HuH-7 (cell line): ENCODE measurements at places on chromosomes 7 and 10.

DNA sequence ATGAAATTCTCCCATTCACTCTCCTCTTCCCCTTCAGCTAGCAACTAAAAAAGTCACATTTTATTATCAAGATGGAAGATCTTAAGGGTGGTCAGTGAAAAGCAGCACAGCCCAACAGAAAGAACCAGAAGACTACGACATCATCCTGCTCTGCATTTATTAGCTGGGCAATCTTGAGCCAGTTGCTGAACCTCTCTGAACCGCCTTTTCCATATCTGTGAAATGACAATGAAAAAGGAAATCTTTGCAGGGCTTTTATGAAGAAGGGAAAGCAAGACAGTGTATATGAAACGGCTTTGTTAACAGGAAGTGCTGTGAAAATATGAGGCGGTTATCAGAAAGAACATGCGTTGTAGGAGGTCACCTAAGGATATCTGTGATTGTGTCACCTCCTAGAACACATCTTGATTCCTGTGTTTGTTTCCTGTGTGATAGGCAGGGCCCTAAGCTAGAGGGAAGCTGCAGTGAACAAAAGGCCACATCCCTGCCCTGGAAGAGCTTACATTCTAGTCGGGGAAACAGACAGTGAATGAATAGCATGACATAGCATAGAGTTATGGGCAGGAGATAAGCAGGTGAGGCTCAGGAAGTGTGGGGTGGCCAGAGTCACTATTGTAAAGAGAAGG lies 36.0 kb upstream of the KCNMA1 start:
- no peak for DNase-seq

DNA sequence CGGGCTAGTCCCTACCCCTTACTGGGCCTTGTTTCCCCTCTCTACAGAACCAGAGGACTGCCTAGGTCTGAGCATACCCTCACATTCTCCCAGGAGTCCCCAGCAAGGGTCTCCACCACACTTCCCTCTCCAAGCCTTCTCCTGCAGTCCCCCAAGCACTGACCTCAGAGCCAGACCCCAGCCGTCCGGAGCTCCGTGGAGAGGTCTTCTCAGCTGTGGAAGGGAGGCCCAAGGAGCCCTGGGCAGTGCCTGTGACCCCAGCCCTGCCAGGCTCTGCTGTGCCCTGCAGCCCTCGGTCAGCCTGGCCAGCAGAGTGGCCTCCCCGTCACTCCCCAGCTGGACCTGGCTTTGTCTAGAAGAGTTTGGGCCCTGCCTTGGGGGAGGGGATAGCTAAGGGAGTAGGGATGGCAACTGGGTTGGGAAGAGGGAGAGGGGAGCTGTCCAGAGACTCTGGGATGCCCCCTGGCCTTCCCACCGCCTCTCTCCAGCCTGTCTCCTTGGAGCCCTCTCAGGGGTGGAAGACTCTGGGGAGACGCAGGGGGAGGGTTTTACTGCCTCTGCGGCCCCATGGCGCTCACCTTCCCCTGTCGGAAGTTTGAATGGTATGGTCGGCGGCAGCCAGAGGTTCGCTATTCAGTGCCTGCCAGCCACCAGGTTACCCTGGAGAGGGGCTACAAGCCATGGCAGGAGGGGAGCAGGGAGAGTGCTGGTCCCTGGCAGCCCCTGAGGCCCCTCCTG lies at the start of gene C10orf105:
Gene C10orf105 (minus strand): TSS at position 315 of the 738 bp plus-strand sequence. CDS start 3,441 bp downstream, outside the sequence.
- DNase-seq: no peak

DNA sequence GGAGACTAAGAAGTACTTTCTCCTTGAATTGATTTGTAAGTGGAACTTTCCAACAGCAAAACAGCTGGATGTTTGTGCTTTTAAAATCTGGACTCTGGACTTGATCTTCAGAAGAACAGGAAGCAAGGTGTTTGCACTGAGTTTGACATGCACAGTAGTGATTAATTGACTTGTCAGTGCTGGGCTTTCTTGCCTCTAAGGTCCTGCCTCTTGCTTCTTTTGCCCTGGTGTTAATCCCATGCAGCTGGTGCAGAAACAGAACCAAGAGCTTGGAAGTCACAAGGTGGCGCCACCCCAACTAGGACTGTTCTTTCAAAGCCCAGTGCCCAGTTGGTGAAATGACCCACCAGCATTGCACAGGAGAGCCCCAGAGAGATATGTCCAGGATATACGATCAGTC lies 66.8 kb upstream of the SEPHS1 start:
- DNase-seq: peak; percentile 60

DNA sequence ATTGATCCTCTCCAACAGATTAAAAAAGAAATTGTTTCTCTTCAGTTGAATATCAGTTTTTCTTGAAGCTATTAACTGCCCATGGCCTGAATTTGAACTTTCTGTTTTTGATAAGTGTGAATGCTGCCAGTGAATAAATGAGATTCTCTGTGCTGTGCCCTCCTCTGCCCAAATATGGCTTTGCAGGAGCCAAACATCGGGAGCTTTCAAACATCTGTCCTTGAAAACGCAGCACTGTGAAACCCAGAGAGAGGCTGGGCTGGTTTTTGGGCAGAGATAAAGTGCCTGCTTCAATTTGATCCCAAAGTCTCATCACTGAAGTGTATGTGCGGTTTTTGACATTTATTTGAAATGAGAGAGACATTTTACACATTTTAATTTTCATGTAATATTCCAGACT lies 268.3 kb upstream of the SHH start:
- DNase-seq: no peak

DNA sequence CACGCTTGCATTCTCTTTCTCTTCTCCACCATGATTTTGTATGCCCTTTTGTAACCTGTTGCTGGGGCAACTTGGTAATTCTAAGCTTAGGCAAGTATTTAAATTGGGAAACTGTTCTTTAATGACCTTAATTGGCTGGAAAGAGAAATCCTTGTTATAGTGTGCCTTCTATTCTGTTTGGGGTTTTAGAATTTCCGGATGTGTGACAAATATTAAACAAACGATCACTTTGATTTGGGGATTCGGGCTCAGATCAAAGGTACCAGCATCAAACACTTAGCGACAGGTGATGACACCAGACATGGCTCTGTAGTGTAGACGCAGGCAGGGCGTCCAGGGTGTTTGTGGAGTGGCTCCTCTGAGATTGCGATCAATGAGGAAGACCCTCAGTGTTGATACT lies 55.0 kb downstream of the RAB11FIP2 start:
- DNase-seq: no peak

GRCh38 chr10:120746001-120746777 lies 105.0 kb upstream of the WDR11 start:
- DNase-seq: no peak

DNA sequence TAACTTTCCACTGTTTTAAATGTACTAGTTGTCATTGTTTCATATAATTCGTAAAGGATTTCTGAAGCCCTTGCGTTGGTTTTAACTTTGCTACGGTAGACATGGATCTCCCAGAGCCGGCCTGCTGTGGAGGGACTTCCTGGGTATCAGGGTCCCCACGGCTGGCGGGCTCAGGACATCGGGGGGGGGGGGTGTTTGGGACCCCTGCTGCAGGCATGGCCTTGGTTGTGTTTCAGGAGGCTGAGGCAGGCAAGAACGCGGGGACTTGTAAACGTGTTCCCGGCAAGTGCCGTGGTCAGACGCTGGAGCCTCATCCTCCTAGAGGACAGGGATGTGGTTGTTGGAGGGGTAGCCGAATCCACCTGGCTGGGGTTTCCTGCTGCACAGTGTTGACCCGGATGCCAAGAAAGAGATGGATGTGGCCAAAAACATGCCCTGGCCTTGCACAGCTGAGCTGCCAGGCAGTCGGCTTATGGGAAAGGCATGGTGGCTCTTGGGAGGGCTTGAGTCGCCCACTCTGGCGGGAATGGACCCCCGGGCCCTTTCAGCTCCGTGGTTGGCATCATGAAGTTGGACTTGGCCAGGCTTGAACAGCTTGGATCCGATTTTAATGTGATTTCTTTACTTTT lies 21.4 kb upstream of the CHST12 start:
- DNase-seq: no peak

DNA sequence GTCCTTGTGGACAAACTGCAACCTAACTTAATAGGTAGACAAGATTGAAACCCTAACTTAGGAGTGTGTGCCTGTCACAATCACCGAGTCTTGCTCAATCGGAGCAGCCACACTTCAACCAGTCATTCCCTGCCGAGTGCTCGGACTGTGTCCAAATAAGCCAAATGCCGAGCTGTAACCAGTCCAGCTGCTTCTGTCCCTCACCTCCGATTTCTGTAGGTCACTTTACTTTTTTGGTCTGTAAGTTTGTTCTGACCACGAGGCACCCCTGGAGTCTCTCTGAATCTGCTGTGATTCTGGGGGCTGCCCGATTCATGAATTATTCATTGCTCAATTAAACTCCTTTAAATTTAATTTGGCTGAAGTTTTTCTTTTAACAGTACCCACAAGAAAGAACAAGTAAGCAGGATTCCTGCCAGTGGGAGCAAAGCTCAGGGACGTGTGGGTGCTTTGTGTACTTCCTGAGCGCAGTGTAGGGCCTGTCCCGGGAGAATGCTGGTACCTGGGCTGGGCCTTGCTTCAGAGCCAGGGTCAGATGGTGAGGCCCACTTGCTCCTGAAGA lies 140.1 kb downstream of the ACTR3B start:
- peak; percentile 40 for DNase-seq

DNA sequence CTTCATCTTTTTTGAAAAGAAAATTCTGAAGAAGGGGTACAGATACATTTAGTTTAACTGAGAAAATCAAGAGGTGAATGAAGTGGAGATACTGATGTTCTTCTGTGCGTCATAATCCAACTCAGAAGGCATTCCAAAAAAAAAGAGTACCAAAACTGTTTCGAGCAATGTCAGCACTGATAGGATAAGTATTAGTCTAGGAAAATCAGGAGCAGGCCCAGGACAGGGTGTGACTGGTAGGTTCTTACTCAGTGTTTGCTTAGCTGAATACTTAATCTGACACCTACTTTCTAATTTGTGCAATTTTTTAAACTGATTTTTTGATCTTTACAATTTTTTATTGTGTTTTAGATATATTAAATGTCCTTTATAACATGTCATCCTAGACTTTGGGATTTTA lies 4.3 kb downstream of the BZW2 start:
- DNase-seq: no peak

- DNase-seq: no peak
Measured at GRCh38 chr7:132059141-132059540, 502.7 kb upstream of the PODXL start.

- DNase-seq: no peak
Measured at GRCh38 chr10:83555264-83555663, 584.0 kb upstream of the GHITM start.

- no peak for DNase-seq
Measured at GRCh38 chr7:157543791-157544190, 207.0 kb downstream of the DNAJB6 start.

- DNase-seq: peak; percentile 39
Measured at GRCh38 chr7:93055543-93056107, 62.2 kb downstream of the SAMD9 start.

- DNase-seq: no peak
Measured at GRCh38 chr7:5758753-5759335, 22.6 kb downstream of the RNF216 start.

GRCh38 chr7:116162254-116162653 lies 48.1 kb upstream of the TES start:
- DNase-seq: no peak

DNA sequence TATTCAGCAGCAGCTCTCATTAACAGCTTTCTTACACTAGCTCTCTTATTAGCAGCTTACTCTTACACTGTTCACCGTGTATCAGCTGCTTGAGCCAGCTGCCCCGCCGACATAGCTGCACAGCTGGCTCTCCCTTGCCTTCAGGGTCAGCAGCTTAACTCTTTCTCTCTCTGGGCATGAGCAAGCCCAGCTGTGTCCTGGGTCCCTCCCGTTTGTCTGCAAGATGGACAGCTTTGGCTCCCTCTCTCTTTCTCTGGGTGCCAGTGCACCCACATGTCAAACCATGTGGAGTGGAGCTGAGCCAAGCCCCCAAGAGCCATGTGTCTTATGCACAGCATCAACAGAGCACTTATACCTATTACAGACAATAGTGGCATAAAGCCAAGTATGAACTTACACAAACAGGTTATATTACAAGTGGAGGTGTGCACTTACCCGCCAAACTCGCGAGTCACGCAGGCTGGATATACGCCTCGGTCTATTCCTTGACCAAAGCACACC lies 35.7 kb upstream of the MTPAP start:
- peak; percentile 44 for DNase-seq

DNA sequence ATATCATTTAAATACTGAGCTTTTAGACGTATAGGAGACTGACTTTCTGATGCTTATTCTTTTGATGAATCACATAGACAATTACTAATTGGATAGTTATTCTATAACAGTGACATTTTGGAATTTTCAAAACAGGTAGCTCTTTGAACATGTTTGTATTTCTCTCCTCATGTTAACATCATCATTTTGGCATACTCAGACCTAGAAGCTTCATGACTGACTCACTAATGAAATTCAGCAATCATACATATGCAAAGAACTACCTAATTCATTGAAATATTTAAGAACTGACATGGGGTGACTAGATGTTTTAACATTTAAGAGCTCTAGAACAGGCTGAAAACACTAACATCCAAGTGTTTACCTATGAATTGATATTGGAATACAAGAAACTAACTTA lies 192.3 kb downstream of the VTI1A start:
- DNase-seq: no peak
